ENCODE measurements at places on chromosomes 6 and 20.

DNA sequence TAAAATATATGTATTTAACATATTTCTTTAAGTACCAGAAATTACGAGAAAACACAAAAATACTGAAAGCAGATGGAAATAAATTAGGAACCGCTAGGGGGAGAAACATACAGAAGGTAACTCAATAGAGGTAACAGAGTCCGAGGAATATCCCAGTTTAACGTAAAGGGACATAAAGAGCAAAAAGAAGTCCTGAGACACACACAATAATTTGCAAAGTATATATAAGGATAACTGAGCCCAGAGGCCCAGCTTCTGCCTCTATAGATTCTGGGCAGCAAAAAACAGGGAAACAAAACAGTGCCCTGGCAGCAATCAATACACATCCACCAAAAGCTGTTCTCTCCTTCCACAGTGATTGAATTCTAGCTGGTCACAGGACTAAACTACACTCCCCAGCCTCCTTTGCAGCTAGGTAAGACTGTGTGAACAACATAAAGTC is 15.1 kb downstream of the TBC1D32 start:
- no peak for DNase-seq

GRCh38 chr6:85458782-85459181 is 8.9 kb downstream of the NT5E start:
- no peak for DNase-seq

DNA sequence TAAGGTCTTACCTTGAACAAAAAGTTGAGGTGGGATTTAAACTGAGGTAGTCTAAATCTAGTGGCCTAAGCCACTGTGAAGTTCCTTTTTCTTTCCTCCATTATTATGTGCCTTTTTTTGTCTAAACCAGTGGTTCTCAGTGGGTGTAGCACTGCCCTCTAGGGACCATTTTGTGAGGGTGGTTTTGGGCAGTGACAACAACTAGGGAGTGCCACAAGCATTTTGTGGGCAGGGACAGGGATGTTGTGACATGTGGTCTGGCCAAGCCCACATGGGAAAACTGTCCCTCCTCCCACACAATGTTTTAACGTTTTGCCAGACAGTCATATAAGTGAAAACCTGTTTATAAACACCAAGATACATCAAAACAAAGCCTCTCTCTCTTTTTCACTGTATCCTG is 899.4 kb upstream of the FLRT3 start:
- peak; percentile 1 for DNase-seq

GRCh38 chr20:34579191-34579978 is 20.9 kb downstream of the MAP1LC3A start:
- no peak for DNase-seq

DNA sequence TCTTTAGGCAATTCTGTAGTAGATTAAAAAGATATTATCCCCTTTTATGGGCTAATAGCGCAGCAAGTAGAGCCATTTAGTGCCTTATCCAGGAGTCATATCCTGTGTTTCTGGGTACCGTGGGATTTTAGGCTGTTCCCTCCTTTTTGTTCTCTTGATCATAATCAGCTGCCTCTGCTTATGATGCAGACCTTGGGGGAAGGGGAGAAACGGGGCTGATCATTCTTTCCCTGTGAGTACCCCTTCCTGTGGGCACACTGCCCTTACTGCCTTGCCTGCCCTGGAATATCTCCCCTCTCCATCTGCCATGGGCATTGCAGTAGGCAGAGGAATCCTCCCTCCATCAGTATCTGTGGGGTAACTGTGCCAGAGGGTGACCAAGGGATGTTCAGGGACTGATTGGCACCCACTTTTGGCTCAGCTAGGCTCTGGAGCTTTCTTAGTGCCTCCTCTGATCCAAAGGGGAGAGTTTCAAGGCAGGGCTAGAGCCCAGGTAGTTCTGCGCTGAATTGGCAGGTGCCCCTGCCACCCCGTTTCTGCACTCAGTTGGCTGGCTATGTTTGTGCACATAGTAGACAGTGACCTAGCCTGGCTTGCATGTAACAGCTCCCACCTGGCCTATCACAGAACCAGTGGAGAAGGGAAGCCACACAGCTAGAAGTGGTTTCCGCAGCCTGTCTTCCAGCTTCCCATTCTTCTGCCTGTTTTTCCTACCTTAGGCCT is 103.3 kb downstream of the FIG4 start:
- no peak for DNase-seq

DNA sequence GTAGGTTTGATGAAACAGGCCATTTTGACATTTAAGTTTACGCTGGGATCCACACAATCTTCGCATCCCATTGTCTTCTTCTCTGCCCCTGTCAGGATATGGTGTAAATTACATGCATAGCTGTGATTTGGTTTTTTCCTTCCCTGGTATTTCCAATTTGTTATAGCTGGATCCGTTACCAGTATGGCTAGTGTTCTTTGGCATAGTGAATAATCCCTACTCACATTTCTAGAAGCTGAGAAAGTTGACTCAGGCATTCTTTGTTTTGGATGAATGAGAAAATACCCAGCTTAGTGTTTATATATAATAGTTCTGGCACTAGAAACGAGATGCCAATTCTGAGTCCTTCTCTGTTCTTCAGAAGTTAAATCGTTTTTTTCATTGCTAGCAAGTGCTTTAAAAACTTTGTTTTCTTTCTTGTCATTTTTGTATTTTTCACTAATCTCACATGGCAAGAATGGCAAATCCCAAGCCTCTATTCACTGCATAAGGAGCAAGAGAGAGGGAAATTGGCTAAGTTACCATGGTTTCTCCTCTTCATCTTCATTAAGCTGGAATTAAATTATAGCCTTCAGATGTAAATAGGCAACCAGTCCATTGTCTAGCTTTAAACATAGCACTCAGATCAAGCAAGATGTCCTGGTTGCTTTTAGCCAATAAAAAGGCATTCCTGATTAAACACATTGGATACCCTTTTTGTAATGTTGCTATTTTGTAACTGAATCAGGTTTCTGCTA is 91.9 kb upstream of the LAMP5 start:
- no peak for DNase-seq

DNA sequence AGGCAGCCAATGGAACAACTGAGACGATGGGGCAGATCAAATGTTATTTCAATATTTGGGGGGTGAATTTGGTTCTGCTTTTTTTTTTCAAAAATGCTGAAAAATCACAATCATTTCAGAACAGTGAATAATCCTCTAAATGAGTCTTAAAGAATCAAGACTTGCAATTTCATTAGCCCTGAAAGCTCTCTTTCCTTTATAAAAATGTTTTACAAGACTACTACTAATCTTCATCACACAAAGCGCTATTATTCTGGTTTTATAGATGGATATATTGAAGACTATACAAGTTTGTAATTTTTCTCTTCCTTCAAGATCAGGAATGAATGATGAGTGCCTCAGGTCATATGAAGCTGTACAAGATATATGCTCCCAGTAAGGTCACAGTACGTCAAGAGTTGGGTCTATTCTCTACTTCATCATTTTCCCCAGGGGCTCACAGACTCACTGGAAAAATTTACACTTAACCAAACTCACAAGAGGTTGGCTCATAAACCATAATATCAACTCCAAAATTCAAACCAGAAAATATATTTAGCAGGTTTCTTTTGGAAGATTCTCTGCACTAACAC is 19.5 kb downstream of the RNF24 start:
- no peak for DNase-seq

GRCh38 chr20:9114709-9115108 is 45.8 kb downstream of the PLCB4 start:
- DNase-seq = no peak
